ENCODE measurements at places on chromosomes 11 and 22. TPM values are rescaled to one million over a fixed set of nuclear protein-coding genes. Genes with fewer than 3 reads are reported as not detected.

GRCh38 chr22:46245511-46245910, 4.6 kb downstream of the CDPF1 start:
- DNase-seq = no peak

Gene GDPD4
- total RNA-seq = 0.64 TPM

Gene APLNR
- total RNA-seq = not detected

Gene MGAT3
- 0.64 TPM for total RNA-seq

Gene KRTAP5-2
- not detected for total RNA-seq

Measured in fibroblast of villous mesenchyme (primary cell).